ENCODE measurements at places on chromosomes 6 and 20. TPM values are rescaled to one million over a fixed set of nuclear protein-coding genes. Genes with fewer than 3 reads are reported as not detected.

The ECT2L gene
- 0.17 TPM for total RNA-seq

The MRPS10 gene
- 28.2 TPM for total RNA-seq

The ISM1 gene
- total RNA-seq = 2.1 TPM

The MAS1 gene
- not detected for total RNA-seq

The PHACTR3 gene
- 0.17 TPM for total RNA-seq

The CLVS2 gene
- total RNA-seq = 0.06 TPM

The AVP gene
- total RNA-seq = not detected

The F13A1 gene
- 92.8 TPM for total RNA-seq

The PXDC1 gene
- total RNA-seq = 141 TPM

The PAK5 gene
- 0.42 TPM for total RNA-seq

The PRRT1 gene
- 3.8 TPM for total RNA-seq

The USP49 gene
- 2.5 TPM for total RNA-seq

The NECAB3 gene
- total RNA-seq = 37.1 TPM

The SNX9 gene
- total RNA-seq = 89.8 TPM

The MKKS gene
- total RNA-seq = 14.1 TPM

The RGS17 gene
- 0.33 TPM for total RNA-seq
